Activated naive CD8-positive, alpha-beta T cell treated with anti-CD3 and anti-CD28 coated beads, Interleukin-2, amount 10 ng/mL, durations not matched to agents 7 days and 5 days (primary cell): ENCODE measurements at places on chromosomes 4 and X. TPM values are rescaled to one million over a fixed set of nuclear protein-coding genes. Genes with fewer than 3 reads are reported as not detected.

- no peak for DNase-seq
Observed at GRCh38 chr4:163565226-163566135, 71.0 kb downstream of the TMA16 start.

GRCh38 chr4:38190717-38191178 lies 230.6 kb downstream of the PTTG2 start:
- DNase-seq: no peak

DNA sequence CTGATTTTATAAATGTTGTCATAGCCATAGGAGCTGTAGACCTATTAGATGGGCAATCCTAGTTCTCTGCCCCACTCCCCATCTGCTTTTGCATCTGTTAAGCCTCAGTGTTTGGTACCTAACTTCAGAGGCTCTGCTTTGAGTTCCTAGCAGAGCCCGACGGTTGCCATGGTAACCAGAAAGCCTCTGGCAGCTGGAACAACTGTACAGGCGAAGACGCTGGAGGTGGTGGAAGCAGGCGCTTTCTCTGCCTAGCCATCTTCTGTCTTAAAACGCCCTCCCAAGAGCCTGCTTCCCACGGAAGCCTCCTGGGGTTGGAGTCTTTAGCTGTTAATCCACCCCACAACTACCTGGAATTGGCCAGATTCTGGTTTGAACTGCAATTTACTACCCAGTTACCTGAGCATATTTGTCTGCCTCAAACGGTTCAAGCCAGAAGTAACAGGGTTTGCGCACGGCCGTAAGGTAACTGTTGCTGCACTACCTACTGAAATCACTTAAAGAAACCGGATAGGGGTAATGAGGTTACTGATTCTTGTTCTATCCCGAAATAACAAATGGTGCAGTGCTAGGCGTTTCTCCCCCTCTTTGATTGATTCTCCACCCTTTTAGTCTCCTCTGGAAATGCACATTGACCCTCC lies 1.0 kb upstream of the GABRG1 start:
- no peak for DNase-seq

- DNase-seq: no peak
Observed at GRCh38 chrX:40011322-40012038, 86.3 kb downstream of the BCOR start.

DNA sequence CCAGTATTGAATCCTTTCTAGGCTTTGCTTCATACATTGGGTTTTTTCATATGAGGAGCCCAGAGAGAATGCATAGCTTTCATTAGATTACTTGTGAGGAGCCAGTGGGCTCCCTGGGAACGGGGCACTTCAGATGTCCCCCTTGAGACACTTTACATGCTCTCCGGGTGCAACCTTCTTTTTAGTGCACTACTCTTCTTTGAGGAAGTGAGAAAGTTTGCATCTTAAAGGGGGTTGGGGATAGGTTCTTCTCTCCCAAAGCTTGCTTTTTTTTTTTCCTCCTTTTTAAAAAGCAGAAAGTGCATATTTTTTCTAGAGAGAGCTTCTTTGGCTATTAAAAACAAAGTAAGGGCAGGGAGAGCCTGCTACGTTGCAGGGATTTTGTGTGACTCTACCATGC lies 4.3 kb downstream of the HADH start:
- DNase-seq: no peak

GPR143 gene
- total RNA-seq: not detected

TCEAL5 gene
- not detected for total RNA-seq

TLR3 gene
- total RNA-seq: 1.8 TPM
